ENCODE measurements at places on chromosomes 12 and 14. TPM values are rescaled to one million over a fixed set of nuclear protein-coding genes. Genes with fewer than 3 reads are reported as not detected.

EMP1 gene
- 8.1 TPM for total RNA-seq

KRT77 gene
- 0.66 TPM for total RNA-seq

- DNase-seq: no peak
These were observed 577.5 kb downstream of the ALG10 start for GRCh38 chr12:34599530-34600513.

GRCh38 chr12:2354151-2354991 lies 301.6 kb downstream of the CACNA1C start:
- DNase-seq: peak; percentile 18

GRCh38 chr14:29927376-29928116 lies at the start of gene PRKD1:
PRKD1 (minus strand) TSS chr14:29927847.
- DNase-seq: no peak

DNA sequence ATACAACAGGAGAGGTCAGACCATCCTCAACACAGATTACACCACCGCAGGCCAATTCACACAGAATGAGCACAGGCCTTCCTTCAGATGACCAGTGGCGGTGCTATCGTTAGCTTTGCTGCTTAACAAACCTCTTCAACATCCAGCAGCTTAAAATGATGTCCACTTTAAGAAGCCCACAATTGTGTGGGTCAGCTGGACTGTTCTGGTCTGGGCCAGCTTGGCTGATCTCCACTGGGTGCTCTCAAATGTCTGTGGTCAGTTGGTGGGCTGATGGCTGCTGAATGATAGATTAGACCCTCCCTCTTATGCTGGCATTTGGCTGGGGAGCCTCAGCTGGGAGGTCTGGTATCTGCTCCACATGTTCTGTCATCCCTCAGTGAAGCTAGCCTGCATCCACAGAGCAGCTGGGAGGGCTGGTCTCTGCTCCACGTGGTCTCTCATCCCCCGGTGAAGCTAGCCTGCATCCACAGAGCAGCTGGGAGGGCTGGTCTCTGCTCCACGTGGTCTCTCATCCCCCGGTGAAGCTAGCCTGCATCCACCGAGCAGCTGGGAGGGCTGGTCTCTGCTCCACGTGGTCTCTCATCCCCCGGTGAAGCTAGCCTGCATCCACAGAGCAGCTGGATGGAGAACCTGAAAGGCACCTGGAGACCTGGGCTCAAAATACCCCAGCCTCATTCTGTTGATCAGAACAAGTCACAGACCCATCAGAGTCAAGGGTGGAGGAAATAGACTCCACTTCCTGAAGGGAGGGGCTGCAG lies 203.6 kb upstream of the DIO3 start:
- DNase-seq: no peak

DNA sequence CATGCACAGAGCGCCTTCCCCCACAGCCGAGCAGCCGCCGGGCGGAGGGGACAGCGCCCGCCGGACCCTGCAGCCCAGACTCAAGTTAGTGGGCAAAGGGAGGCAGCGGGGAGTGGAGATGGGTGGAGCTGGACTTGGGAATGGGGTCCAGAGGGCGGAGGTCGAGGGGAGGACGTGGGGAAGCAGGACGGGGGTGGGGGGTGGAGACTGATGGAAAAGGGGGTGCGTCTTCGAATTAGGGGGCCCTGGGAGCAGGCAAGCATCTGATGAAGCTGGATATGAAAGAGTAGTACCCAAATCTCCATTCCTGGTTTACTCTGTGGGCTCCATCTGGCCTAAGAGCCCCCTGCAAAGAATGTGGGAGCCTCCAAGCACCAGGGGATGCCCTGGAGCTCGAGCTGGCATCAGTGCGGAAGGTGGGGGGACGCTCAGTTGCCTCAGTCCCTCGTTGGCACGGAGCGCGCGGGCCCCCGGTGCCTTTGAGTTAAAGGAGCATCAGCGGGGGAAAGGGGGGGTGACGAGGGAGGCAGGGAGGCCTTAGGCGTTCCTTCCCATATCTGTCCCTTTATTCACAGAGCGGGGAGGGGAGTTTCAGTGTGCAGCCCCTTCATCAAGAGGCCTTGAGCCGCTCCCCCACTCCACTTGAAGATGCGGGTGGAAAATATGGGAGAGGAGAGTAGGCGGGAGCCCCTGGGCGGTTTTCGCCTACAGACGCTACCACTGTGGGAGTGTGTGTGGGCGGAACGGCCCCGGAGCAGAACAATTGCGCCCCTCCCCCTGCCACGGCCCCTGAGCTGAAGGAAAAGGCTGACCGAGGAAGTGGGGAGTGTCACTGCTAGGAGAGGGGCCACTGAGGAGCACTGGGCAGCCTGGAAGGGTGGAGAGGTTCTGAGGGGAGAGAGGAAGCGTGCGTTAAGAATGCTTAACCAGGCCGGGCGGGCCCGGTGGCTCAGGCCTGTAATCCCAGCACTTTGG lies 644 bp downstream of the NAB2 start:
- DNase-seq: no peak

DNA sequence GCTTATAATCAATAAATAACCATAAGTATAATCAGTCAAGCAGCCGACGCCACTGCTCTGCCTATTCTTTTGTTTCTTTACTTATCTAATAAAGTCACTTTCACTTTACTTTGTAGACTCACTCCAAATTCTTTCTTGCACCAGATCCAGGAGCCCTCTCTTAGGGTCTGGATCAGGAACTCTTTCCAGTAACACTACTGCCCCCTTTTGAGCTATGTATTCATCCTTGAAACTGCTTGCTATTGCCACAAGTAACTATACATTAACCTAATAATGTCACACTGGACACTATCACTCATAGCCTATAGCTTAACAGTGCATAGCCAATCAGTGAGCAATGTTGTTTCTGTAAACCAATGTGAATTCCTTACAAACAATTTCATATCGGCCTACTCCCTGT lies 2.8 kb upstream of the NID2 start:
- no peak for DNase-seq

GRCh38 chr14:55221968-55222367 lies 30.6 kb upstream of the DLGAP5 start:
- no peak for DNase-seq

DNA sequence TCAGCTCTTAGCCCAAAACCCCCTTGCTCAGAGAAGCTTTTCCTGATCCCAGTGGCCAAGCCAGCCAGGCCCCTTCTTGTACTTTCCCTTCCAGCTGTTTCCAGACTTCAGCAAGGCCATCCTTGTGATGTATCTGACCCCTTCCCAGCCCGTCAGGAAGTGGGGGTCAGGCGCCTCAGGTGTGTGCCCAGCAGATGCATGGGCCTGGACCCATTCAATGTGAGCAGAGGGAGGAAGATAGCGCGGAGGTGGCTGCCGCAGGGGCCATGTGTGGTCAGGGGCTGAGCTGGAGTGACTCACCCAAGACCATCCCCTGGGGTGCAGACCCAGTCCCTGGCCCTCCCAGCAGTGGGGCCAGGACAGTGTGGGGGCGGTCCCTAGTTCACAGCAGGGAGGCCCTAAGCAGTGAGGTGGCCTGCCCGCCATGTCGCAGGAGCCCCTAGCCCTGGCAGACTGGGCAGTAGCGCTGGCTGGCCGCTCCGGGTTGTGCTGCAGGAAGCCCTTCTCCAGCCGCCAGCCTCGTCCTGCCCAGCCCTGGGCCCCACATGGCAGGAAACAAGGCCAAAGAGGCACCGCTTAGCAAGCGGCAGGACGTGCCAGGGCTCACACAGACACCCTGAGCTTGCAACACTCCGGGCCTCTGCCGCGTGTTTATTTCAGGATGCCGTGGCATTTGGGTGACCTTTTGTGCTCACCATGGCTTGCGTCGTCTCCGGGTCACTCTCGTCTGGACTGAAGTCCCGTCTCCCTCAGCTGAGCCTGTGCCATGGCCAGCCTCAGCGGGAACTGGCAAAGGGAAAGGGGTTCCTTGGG lies 12.0 kb downstream of the ADSS1 start:
- DNase-seq: no peak

GRCh38 chr12:121980191-121980891 lies 41.3 kb upstream of the BCL7A start:
- DNase-seq: no peak

GRCh38 chr12:111435661-111436201 lies 30.0 kb downstream of the SH2B3 start:
- DNase-seq: no peak

OVCH1 gene
- total RNA-seq: 0.19 TPM

- DNase-seq: no peak
These were observed 25.9 kb downstream of the EPS8 start for GRCh38 chr12:15763328-15763727.

DNA sequence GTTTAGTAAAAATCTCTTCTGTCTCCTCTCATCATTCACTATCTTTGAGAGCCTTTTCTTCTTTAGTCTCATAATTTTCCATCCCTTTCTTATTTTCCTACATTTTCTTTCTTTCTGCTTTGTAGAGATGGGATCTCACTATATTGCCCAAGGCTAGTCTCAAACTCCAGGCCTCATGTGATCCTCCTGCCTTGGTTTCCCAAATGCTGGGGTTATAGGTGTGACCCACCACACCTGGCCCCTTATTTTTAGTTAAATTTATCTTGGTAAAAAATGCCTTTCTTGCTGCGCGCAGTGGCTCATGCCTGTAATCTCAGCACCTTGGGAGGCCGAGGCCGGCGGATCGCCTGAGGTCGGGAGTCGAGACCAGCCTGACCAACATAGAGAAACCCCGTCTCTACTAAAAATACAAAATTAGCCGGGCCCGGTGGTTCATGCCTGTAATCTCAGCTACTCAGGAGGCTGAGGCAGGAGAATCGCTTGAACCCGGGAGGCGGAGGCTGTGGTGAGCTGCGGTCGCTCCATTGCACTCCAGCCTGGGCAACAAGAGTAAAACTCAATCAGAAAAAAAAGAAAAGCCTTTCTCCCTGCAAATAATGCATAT lies 996 bp downstream of the SLC2A3 start:
- DNase-seq: no peak

DNA sequence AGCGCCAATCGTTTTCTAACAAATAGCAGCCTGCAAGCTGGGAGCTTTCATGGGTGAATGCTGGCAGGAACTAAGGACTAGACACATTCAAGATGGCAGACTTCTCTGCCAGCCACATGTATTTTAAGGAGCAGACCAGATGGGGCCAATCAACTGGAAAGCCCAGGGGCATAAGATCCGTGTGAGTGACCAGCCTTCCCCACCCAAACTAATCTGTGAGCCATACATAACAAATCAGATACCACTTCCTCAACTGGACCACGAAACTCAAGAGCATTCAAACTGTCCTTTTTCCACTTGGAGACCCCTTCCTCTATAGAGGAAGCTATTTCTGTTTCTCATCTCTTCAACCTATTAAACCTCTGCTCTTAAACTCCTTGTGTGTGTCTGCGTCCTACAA lies 9.7 kb downstream of the TCL1B start:
- no peak for DNase-seq

DNA sequence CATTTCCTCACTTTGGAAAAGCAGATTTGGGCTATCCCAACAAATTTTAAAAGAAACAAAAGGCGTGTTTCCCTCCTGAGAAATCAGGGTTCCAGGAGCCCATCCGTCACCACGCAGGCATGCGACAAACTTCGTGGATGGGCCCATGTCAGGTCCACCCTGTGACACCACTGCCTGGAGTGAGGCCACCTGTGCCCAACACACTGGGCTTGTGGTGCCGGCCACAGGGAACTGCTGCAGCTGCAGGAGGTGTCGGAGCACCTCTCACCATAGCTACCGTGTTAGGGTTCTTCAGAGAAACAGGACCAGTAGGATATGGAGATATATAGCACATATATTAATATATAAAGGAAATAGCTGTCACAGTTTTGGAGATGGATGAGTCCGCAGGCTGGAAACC lies 53.0 kb upstream of the BCL11B start:
- no peak for DNase-seq

GRCh38 chr12:32124637-32125036 lies 18.0 kb downstream of the BICD1 start:
- no peak for DNase-seq

NRIP2 gene
- total RNA-seq: 2.3 TPM

- no peak for DNase-seq
These were observed 3.3 kb downstream of the CNOT2 start for GRCh38 chr12:70246580-70246979.

DNA sequence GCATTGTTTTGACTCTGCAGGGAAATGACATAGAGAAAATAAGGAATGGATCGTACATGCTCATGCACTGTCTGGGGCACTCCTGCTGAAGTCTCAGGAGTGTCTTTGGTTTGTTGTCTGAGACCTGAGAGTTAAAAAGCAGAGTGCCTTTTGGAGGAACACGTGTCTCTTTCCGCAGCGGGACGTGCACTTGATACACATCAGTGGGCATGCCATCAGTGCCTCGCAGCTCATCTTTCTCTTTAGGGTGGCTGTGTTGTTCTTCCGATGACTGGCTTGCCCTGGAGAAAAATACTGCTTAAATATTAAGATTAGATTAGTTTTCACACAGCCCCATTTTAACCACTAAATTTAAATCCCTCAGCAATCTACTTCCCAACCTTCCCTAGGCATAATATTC lies 835.9 kb downstream of the DIO2 start:
- no peak for DNase-seq

FAIM2 gene
- total RNA-seq: 0.24 TPM

DNA sequence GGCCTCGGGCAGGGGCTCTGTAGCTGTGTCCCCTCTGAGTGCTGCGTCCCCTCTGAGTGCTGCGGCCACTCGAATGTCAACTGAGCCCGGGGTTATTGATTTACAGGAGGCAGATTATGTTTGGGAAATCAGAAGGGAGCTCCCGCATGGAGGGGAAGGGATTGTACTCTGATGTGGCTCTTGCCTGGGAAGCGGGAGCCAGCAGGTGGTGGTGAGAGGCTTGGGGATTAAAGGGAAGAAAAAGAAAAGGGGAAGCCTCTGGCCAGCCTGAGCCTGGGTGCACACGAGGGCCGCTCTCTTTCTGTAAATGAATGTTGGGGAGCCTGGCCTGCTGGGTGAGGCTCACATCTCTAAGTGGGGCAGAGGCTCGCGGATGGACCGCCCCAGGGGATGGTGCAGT lies 143.7 kb downstream of the AACS start:
- DNase-seq: no peak

DNA sequence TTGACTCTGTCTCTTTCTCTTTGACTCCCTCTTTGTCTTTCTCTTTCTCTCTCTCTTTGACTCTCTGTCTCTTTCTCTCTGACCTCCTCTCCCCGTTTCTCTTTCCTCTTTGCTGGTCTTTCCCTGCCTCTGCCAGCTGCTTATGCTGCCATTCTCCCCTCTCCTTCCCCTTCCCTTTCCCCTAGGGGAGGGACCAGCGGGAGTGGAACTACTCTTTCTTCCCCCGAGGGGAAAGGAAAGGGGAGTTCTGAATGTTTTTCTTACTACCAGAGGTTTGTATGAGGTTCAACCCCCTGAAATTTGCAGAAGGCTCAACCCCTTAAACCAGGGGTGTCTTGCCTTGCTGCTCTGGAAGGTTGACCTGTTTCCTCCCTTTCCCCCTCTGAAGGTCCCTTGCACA lies 24.7 kb upstream of the RNASE1 start:
- no peak for DNase-seq

GRCh38 chr14:93978735-93979134 lies 2.4 kb upstream of the ASB2 start:
- no peak for DNase-seq

- DNase-seq: no peak
These were observed 267.6 kb downstream of the ADGRD1 start for GRCh38 chr12:131221061-131221956.

DNA sequence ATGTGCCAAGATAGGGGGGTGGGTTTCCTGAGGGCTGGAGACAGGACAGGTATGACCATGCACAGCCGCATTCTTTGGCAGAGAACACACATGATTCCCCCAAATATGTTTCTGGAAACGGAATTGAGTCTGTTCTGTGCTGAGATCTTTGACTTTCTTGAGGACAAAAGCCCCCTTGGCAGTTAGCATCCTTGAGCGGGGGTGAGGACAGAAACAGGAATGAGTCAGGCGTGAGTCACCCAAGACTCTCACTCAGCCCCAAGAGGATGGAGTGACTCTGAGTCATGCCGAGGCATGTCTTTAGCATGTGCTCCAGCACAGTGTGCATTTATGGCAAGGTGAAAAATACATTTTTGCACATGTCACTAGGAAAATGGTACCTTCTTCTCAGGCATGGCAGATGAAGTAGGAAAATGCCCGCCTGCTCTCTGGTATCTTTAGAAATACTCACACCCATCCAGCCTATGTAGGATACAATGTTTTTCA lies 52.1 kb downstream of the DAD1 start:
- no peak for DNase-seq
